ENCODE measurements at places on chromosomes 7 and 10. TPM values are rescaled to one million over a fixed set of nuclear protein-coding genes. Genes with fewer than 3 reads are reported as not detected.

DEPP1 gene
- 0.84 TPM for total RNA-seq

CRHR2 gene
- total RNA-seq, result not detected

NPC1L1 gene
- total RNA-seq, result not detected

TBX20 gene
- not detected for total RNA-seq

GNB2 gene
- 196 TPM for total RNA-seq

TMEM140 gene
- total RNA-seq, result not detected

CFAP43 gene
- 0.25 TPM for total RNA-seq

WASHC2C gene
- total RNA-seq, result 18.2 TPM

EPHA1 gene
- total RNA-seq, result 1.2 TPM

ARPC1B gene
- 192 TPM for total RNA-seq

CYP26C1 gene
- 0.14 TPM for total RNA-seq

TAS2R5 gene
- 4.7 TPM for total RNA-seq

TFPI2 gene
- total RNA-seq, result not detected

PLXDC2 gene
- total RNA-seq, result 10.6 TPM

CCL26 gene
- total RNA-seq, result not detected

PPP3CB gene
- 37.4 TPM for total RNA-seq

Data from MCF 10A (cell line).